ENCODE measurements at places on chromosomes 12 and 14. TPM values are rescaled to one million over a fixed set of nuclear protein-coding genes. Genes with fewer than 3 reads are reported as not detected.

Gene STAC3
- total RNA-seq: 5.1 TPM

Gene POTEG
- total RNA-seq: not detected

Gene EIF2S1
- 118 TPM for total RNA-seq

Gene CLEC6A
- total RNA-seq: not detected

Gene FAM161B
- total RNA-seq: 0.13 TPM

Gene KRT71
- total RNA-seq: not detected

Gene CD69
- not detected for total RNA-seq

Gene LTBP2
- total RNA-seq: 0.84 TPM

Gene CHGA
- 0.77 TPM for total RNA-seq

Gene CLEC4D
- total RNA-seq: 0.19 TPM

Data from neural progenitor cell (in vitro differentiated cells).